NCI-H187 treated with DMSO at 0.1 percent for 48 hours (cell line): ENCODE measurements at places on chromosomes 13 and 19.
A peak's percentile ranks its signal among the peaks of the same experiment; 100 is the strongest.

DNA sequence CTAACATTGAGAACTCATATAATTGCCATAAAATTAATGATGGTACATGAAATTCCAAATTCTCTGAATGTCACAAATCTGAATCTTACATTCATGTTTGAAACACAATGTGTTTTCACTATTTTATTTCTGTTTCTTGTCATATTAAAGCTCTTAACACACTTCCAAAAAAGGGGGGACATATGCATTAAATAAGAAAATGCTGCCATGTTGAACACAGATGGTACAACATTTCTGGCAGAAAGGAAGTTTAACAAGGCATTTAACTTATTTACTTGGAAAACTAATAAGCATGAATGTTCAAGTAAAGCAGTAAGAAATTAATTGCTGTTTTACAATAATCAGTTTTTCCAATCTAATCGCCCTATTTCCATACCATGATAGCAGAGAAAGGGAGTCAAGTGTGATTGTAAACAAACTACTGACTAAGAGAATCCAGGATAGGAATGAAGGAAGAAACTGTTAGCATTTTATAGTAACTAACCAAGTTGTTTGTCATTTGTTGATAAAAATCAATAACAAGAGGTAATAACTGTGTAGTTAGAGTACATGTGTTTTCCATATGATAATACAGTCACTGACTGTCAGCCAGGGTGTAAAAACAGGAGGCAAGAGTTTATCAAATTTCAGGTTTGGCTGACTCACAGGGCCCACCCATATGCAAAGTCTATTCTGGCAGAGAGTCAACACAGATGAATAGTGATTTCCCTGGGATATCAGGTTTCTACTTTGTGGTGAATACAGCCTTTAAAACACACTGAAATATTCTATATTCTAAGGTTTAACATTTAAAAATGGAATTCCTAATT, 5.7 kb upstream of the FOXO1 start:
- DNase-seq = no peak

DNA sequence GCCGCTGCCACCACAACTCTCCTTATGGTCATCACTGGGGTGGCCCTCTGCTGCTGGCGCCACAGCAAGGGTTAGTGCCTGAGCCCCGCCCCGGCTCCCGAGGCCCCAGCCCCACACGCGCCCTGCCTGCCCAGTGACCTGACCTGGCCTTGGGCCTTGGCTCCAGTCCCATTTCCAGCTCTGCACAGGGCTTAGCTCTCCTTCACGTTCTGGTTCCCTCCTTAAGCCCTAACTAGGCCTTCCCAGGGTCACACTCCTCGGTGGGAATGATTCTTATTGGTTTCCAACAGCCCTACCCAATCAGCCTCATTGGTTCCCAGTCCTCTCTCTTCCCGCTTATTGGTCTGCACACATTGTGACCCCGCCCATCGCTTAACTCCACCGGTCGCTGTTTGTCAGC, 5.8 kb downstream of the KIRREL2 start:
- no peak for DNase-seq

GRCh38 chr13:33076001-33076992, 60.1 kb downstream of the KL start:
- no peak for DNase-seq

- DNase-seq = peak; percentile 91
These were observed 17.8 kb downstream of the POU2F2 start for GRCh38 chr19:42114412-42114811.

GRCh38 chr13:44221657-44222056, 152.0 kb upstream of the SERP2 start:
- DNase-seq = no peak

- no peak for DNase-seq
These were observed 70.1 kb downstream of the ITGBL1 start for GRCh38 chr13:101522607-101523006.

GRCh38 chr13:100532090-100532766, 56.4 kb downstream of the GGACT start:
- no peak for DNase-seq

DNA sequence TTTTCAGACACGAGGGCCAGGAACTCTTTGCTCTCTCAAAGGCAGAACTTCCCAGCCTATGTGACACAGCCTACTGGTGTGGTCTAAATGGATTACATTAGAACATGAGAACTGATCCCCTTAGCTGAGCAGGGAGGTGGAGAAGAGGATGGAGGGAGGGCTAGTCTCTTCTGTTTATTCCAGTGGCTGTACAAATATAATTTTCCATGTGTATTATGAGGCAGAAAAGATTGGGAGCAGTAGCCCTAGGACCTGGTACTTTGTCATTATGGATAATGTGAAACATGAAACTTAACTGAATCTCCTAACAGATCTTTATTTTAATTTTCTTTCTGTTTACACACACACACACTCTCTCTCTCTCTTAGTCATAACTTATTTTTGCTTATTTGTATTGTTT, 82.1 kb downstream of the WDFY2 start:
- DNase-seq = no peak
